ENCODE measurements at places on chromosomes 11 and 22.

DNA sequence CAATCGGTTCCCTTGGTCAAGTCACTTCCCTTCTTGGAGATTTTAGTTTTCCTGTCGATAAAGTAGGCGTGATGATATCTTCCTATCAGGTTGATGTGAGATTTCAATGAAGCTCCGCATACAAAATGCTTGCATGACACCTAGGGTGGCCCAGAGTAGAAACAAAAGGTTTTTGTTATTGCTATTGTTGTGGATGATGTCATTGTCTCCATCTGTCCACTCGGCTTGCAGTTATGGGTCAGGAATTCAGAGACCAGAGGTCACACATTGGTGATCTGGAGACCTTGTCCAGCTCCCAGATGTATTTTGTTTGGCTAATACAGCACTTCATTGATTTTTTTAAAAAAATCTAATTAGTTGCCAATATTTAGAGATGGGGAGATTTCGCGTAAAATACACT, 382.1 kb downstream of the MN1 start:
- H3K4me3 ChIP-seq = no peak overlapping the region
- no peak overlapping the region for H3K27ac ChIP-seq
- DNase-seq = no peak
- H3K27me3 ChIP-seq = peaks cover 27% of the 10 kb centered on the region
- peaks cover 3% of the 10 kb centered on the region for H3K4me1 ChIP-seq

GRCh38 chr11:130243816-130244215, 70.9 kb downstream of the ZBTB44 start:
- H3K4me3 ChIP-seq = peak overlapping the region; percentile 33
- no peak overlapping the region for H3K27ac ChIP-seq

- no peak overlapping the region for H3K27ac ChIP-seq
- peaks cover 4% of the 10 kb centered on the region for H3K36me3 ChIP-seq
- no peak for DNase-seq
- H3K27me3 ChIP-seq = peaks cover 3% of the 10 kb centered on the region
Measured at GRCh38 chr11:77497368-77497767, 23.5 kb upstream of the PAK1 start.

DNA sequence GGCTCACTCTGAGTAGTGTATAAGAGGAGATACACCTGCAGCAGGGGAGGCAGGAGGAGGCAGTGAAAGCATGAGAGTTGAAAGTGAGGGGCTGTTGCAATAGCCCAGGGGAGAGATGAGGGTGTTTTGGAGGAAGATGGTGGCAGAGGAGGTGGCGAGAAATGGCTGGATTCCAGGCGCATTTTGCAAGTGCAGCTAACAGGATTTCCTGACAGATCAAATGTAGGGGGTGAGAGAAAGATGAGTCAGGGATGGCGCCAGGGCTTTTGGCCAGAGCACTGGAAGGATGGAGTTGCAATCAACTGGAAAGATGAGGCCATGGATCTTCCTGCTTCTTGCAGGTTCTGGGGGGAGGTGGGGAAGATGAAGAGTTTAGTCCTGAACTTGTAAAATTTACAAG, 16.8 kb upstream of the TSPAN18 start:
- no peak for DNase-seq
- H3K36me3 ChIP-seq = no peaks in the 10 kb centered on the region
- H3K4me3 ChIP-seq = no peak overlapping the region
- no peak overlapping the region for H3K27ac ChIP-seq
- peaks cover 4% of the 10 kb centered on the region for H3K27me3 ChIP-seq

- H3K36me3 ChIP-seq = no peaks in the 10 kb centered on the region
- H3K4me3 ChIP-seq = no peak overlapping the region
- no peak for DNase-seq
- no peaks in the 10 kb centered on the region for H3K27me3 ChIP-seq
Measured at GRCh38 chr11:69202511-69203221, 46.9 kb downstream of the SMIM38 start.

DNA sequence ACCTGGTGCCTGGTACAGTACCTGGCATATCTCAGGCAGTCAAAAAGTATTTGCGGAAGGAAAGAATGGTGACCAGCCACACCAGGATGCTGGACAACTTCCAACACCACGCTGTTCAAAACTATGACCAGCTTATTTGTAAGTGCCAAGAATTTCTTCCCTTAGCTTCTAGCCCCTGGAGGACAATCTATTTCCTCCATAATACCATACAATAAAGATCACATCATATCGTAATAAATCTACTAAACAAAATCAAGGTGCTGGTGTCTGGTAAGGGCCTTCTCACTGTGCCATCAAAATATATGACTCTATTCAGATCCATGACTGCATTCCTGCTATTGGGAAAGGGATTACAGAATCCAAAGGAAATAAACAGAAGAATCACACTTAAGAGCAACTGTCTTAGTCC, 51.5 kb downstream of the ALG9 start:
- DNase-seq = no peak
- peak overlapping the region; percentile 9 for H3K27ac ChIP-seq
- no peak overlapping the region for H3K4me3 ChIP-seq
- no peaks in the 10 kb centered on the region for H3K27me3 ChIP-seq
- peaks cover 40% of the 10 kb centered on the region for H3K36me3 ChIP-seq
